Nucleus accumbens (tissue), 56 donors: ENCODE measurements at places on chromosomes 3 and 15.
A peak's percentile ranks its signal among the peaks of the same experiment; 100 is the strongest.

DNA sequence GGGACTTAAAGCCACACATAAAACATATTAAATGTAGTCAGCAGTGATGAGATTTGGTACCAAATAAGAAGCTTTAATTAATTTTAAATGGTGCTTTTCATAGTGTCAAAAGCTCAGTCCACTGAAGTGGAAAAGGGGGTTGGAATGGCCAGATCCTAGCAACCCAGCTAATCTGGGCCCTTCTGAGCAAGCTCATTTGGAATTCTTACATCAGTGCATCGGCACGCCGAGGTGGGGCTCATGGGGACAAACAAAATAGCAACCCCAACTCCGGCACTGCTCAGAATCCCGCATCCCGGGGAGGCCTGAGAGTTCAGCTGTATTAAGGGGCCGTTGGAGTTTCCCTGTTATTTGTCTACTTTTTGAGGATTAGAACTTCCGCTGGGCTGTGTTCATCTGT, 526.4 kb downstream of the SOX2 start:
- DNase-seq = peak; percentile 64

- DNase-seq = no peak
These were observed 27.0 kb downstream of the SH3BP5 start for GRCh38 chr3:15305359-15305844.

DNA sequence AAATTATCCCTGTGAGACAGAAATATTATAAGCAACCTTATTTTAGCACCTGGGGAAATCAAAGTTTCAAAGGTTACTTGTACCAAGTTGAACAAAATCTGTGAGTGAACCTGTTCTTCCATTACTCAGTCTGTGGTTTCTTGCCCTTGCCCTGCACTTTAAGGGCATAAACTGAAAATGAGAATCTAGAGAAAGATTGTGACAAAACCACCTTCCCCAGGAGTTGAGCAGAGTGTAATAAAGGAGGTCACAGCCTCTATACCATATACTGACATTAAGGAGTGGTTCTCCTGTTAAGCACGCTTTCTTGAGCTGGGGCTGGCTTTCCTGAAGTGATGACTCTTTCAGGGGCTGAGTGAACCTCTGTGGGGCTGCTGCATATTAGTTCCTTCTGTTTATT, 143.4 kb downstream of the PDCD6IP start:
- no peak for DNase-seq

DNA sequence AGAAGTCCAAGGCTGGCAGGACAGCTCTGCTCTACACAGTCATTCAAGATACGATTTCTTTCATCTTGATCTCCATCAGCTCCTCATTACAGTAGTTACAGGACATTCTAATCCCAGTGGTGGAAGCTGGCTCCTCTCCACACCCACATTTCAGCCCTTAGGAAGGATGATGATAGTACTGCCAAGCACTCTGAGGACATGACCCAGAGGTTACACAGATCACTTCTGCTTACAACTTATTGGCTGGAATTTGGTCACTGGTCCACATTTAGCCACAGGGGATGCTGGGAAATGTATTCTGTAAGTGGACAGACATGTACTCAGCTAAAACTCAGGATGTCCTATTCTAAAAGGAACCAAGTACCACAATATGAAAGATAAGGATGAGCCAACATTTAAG, 77.1 kb downstream of the IQCH start:
- DNase-seq = no peak

GRCh38 chr3:30962084-30962483, 67.6 kb upstream of the GADL1 start:
- DNase-seq = no peak

GRCh38 chr3:64399205-64399800, 174.0 kb upstream of the PRICKLE2 start:
- DNase-seq = no peak

- no peak for DNase-seq
These were observed 1.1 kb downstream of the ITPR1 start for GRCh38 chr3:4493941-4494894.

- DNase-seq = no peak
These were observed 101.2 kb downstream of the ST8SIA2 start for GRCh38 chr15:92494806-92495336.
